C1 segment of cervical spinal cord (tissue), 14 donors: ENCODE measurements at places on chromosomes 4 and X.

DNA sequence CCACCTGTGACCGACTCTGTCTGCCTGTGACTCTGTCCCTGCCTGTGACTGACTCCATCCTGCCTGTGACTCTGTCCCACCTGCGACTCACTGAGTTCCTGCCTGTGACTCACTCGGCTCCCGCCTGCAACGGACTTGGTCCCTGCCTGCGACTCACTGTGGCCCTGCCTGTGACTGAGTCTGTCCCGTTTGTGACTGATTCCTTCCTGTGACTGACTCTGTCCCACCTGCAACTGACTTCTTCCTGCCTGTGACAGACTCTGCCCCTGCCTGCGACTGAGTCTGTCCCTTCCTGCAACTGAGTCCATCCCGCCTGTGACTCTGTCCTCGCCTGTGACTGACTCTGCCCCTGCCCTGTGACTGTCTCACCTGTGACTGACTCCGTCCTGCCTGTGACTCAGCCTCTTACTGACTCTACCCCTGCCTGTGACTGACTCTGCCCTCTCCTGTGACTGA is 9.6 kb upstream of the UVSSA start:
- no peak for DNase-seq

- no peak for DNase-seq
Observed at GRCh38 chr4:48137846-48138245, 3.8 kb upstream of the TXK start.

- no peak for DNase-seq
Observed at GRCh38 chr4:85019411-85019810, 52.9 kb upstream of the WDFY3 start.

DNA sequence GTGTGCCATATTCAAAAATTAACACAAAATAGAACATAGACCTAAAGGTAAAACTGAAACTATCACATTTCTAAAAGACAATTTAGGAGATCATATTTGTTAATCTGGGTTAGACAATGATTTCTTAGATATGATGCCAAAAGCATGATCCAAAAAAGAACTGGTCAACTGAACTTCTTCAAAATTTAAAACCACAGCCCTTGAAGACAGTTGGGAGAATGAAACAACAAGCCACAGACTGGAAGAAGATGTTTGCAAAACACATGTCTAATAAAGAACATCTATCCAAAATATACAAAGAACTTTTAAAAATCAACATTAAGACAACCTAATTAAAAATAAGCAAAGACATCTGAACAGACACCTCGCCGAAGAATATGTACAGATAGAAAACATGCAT is 19.5 kb downstream of the COMMD8 start:
- DNase-seq, result no peak

- DNase-seq, result no peak
Observed at GRCh38 chr4:26490111-26490959, at the start of gene CCKAR. Gene CCKAR, minus strand, starts transcription at chr4:26490484. Its CDS starts 217 bp downstream, at chr4:26490267.

DNA sequence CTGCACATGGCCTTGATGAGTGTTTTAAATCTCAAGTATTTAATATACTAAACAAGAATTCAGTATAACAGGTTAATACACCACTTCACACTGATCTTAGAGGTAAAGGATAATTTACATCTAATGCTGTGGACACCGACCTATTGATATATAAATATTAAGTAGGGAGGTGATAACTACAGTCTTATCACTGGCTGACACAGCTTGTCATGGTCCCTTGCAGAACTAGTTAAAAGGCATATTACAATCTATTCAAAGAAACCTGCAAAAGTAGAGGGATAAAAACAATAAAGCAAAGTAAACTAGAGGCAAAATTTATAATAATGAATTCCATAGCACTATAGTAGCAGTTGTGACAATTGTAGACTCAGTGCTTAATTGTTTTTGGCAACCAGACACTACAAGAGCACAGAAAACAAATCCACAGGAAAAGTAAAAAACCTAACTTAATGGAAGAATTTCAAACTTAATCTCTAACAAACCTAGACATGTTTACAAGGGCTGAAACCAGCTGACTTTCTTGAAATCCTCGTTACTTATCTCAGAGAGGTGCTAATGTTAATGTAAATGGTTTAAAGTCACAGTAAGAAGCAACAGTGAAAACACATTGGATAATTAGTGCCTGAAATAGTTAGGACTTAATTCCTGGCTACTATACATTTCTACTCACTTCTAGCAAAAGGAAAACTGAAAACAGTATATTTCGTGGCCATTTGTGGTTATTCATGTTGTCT is 25.0 kb downstream of the MFAP3L start:
- DNase-seq, result no peak

DNA sequence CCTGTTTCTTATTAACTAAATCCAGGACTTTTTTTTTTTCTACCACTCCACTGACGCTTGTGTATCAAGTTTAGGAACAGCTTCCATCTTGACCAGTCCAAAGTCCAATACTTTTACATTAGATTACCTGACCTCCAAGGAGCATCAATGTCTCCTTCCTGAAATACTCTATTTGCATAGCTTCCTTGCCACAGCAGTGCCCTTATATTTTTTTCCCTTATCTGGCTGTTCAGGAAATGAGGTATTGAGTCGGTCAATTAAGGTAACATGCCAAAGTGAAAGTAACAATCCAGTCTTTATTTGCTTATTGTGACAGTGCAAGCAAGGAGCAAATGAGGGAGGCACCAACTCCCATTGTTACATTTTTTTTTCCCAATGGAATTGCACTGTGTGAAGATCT is 730.8 kb upstream of the NDST4 start:
- DNase-seq, result no peak

GRCh38 chr4:139744232-139744631 is 78.6 kb downstream of the MGST2 start:
- no peak for DNase-seq

GRCh38 chr4:83599183-83599582 is 63.3 kb downstream of the GPAT3 start:
- DNase-seq, result no peak

- DNase-seq, result no peak
Observed at GRCh38 chr4:31343061-31343460, 622.9 kb downstream of the PCDH7 start.
